Activated naive CD8-positive, alpha-beta T cell treated with anti-CD3 and anti-CD28 coated beads, Interleukin-2, amount 50 U/mL, for 16 hours (primary cell): ENCODE measurements at places on chromosomes 3 and 15.

GRCh38 chr3:47961036-47961435 is 55.2 kb downstream of the MAP4 start:
- no peak for DNase-seq

DNA sequence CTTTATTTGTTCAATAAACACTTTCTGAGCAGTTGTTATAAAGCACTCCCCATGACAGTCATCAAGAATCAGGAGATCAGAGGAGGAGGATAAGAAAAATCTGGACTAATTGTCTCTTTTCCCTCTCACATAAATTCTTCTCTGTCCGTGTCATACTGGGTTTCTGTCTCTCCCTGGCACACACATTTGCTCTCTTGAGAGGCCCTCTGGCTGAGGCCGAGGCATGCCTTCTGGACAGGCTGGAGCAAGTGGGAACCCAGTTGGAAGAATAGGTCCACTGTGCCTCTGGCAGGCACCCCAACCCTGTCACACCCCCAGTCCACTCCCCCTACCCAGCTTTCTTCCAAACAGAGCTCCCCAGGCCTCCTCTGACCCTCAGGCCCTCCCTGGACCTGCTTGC is 315.8 kb downstream of the UACA start:
- DNase-seq = no peak

- no peak for DNase-seq
Observed at GRCh38 chr15:72820278-72820677, 36.7 kb upstream of the ADPGK start.

DNA sequence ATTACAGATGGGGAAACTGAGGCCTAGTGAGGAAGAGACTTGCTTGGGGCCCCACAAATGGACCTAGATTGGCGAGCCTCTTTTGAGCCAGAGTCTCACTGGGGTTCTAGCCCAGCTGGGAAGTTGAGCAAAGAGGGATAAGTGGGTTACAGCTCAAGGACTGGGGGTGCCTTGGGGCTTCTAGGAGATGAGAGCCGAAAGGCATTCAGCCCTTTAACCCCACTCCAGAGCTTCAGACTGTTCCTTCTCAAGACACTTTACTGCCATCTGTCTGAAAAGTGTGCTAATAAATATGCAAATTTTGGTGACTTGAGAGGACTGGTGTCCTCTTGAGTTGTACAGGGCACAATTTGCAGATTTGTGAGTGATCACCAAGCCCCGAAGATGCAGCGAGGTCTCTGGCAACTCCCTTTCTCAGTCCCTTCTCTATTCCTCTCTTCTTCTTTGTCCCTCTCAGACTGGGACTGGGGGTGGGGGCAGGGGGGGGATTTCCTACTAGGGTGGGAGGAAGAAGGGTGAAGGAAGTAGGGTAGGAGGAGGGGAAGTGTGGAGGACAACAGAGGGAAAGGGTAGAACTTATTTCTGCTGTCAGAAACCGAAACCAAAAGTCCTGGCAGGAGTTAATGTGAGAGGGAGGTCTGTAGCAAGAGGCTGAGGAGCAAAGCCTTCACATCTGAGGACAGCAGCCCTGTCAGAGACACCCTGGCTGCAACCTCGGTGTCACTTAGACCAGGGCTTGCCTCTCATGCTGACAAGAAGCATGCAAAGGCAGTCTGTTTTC is 16.2 kb upstream of the ANKDD1A start:
- no peak for DNase-seq

GRCh38 chr3:141229132-141229531 is 2.5 kb upstream of the PXYLP1 start:
- no peak for DNase-seq

DNA sequence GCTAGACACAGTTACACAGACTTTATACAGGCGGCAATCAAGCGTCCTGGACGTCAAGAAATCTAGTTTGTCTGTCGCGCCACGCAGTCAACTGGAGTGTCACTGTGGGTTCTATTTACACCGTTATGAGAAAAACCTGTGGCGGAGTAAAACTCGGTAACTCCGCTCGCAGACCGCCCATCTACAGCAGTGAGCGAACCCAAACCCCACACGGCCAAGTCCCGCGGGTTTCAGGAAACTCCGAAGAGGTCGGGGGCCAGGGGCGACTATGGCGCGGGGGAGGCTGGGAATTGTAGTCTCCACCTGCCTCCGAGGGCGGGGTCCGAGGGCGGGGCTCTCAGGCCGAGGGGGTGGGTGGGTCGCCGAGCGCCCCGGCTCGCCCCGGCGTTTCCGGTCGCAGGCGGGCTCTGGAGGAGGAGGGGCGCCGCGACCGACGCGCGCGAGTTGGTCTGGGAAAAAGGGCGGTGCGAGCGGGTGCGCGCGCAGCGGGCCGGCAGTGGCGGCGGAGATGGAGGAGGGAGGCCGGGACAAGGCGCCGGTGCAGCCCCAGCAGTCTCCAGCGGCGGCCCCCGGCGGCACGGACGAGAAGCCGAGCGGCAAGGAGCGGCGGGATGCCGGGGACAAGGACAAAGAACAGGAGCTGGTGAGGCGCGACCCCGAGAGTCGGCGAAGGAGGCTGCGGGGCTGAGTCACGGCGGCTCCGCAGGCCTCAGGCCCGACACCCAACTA is at the start of gene PSMD2:
Gene PSMD2, plus strand, starts transcription at position 483 of the 729 bp plus-strand sequence. Its CDS starts 26 bp downstream, at position 509.
- peak; percentile 97 for DNase-seq

DNA sequence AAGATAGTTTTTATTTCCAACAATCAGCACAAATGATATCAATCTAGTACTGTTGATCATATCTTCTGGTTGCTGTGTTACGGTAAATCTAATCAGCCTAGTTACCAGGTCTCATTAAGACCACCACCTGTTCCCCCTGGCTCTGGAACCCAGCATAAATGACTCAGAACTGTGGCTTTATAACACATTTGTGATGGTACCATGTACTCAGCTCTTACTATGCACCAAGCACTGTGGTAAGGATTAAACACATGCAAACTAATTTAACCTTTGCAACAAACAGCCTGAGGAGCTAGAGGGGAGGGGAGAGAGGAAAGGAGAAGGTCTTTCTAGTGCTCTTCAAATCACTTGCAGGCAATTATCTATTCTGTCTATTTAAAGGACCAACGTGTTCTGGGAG is 173.9 kb upstream of the LMCD1 start:
- no peak for DNase-seq

GRCh38 chr3:112818289-112818688 is 28.4 kb downstream of the CD200R1L start:
- DNase-seq = no peak
